Ureter (tissue), 1 donor: ENCODE measurements at places on chromosomes 1 and 21. TPM values are rescaled to one million over a fixed set of nuclear protein-coding genes. Genes with fewer than 3 reads are reported as not detected.

DNA sequence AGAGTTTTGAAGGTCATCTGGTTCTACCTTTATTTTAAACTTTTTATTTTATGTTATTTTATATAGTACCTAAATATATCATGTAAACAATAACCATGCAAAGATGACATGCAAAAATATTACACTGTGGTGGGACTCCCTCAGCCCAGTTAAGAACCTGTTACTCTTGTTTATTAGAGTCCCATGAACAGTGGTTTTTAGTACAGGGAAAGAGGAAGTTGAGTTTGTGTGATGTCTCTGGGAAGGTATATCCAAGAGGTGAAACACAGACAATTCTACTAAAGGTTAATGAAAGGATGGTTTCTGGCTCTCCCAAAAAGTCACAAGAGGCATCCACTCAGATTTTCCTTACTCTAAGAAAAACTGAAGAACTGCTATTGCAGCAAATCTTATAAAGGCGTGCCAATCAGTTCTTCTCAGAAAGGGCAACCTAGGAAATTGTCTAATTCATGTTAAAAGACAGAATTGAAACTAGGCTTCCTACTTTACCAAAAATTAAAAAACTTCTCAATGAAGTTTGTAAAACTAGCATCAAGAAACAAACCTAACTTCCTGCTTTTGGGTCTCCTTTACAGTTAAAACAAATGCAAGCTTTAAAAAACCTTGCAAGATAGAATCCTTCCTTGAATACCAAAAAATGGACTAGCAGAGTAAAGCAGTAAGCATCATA lies 19.9 kb downstream of the GFI1 start:
- no peak for DNase-seq

DNA sequence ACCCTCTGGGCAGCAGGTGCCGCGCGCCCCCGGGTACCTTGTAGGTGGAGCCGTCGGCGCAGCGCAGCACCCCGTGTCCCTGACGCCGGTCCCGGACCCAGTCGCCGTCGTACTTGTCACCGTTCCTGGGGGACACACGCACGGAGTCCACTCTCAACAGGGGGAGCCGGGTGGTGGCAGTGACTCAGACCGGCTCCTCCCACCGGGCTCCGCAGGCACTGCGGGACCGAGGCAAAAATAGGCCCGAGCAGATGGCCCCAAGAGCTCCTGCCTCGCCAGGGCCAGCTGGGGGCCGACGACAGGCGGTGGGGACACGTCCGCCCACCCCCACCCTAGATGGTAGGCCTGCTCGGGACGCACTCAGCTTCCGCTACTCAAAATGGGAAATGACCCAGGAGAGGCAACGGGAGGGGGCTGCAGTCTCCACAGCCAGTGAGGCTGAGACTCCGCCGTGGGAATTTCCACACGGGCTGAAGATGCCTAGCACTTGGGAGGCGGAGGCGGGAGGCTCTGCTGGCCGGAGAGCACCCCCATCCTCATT lies 6.3 kb downstream of the MORN1 start:
- no peak for DNase-seq

- no peak for DNase-seq
Measured at GRCh38 chr1:184422490-184423233, 35.8 kb downstream of the C1orf21 start.

DNA sequence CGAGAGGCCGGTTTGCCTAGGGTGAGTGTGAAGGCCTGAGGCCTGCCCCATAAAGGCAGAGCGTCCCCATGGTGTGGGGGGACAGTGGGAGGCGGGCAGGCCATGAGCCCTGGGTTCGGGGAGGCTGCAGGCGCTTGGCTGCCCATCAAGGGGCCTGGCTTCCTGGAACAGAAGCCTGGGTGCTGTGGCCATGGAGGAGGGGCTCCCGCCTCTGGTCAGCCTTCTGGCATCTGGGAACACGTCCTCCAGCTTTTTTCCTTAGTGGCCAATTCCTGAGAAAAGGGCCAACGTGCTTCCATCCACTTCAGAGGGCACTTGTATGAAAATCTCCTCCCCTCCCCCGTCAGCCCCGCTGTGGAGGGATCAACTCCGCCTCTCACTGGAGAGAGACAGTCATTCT lies 58.7 kb downstream of the PRDM16 start:
- DNase-seq, result no peak

DNA sequence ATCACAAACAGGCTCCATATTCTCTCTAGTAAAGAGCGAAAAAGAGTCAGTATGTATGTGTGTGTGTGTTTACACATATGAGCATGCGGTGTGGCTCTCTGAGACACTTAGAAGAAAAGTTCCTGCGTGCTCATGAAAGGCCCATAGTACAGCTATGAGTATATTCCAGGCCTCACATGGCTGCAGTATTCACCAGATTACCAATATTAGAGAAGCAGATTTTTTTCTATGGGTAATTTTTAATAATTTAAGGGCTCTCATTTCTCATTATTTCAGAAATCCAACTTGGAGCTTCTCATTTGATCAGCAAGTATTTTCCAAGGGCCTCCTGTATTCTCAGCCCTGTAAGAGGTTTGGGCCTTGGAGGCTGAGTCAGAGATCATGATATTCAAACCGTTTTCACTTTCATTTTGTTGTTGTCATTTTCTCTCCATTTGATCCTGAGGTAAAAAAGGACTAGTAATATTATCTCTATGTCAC lies 232.9 kb upstream of the SGIP1 start:
- no peak for DNase-seq

DNA sequence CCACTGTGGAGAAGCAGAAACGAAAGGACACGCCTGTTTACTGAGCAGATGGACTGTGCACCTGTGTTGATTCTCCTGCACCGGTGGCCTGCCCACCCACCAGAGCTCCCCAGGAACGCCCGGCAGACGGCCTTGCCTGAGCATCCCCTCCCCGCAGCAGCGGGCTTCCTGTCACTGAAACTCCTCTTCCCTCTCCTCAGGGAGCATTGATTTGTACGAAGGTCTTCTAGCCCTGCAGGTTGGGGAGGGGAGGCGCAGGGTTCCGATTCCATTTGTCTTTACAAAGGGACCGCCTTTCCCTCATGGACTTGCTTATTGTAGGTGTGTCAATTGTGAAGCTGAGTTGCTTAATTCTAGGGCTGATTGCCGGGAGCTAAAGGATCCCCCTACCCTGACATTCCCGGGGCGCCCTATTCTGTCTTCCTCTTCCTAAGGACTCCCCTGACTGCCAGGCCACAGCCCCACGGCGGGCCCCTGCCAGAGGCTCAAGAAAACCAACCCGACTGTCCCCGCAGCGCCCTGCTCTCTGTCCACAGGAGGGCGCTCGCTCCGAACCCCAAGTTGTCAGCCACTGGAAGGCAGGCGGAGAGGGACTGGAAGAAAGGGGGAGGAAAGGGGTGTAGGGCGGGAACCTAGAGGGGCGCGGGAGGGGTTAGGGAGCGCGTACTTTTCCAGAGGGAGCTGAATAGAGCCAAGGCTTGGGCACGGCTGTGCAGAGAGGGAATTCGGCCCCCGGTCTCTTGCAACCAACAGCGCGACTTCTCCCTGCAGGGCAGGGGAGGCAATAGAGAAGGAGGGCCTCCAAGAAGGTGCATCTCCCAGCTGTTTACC lies 2.8 kb downstream of the S100A6 start:
- peak; percentile 93 for DNase-seq

Gene TMPRSS2
- 154 TPM for total RNA-seq

Gene CCDC190
- total RNA-seq, result 0.23 TPM

Gene LCE2C
- not detected for total RNA-seq

Gene CFAP74
- total RNA-seq, result 0.83 TPM

Gene INSRR
- 0.13 TPM for total RNA-seq

Gene MROH7
- 25.2 TPM for total RNA-seq

Gene MEAF6
- 60.7 TPM for total RNA-seq

Gene ELAPOR1
- total RNA-seq, result 0.75 TPM

Gene CCT3
- 209 TPM for total RNA-seq

Gene OR2T35
- not detected for total RNA-seq

Gene MTF1
- 31.7 TPM for total RNA-seq

Gene CITED4
- total RNA-seq, result 17.9 TPM

Gene CLEC20A
- total RNA-seq, result not detected

Gene CDK18
- total RNA-seq, result 28.6 TPM

Gene SLC30A2
- 20.6 TPM for total RNA-seq
